Activated naive CD4-positive, alpha-beta T cell treated with anti-CD3 and anti-CD28 coated beads, Interleukin-2, amount 50 U/mL, for 72 hours (primary cell): ENCODE measurements at places on chromosomes 6 and 20.

- DNase-seq: no peak
These were observed 47.8 kb downstream of the SHLD1 start for GRCh38 chr20:5797843-5798462.

- peak; percentile 45 for DNase-seq
These were observed 185.1 kb downstream of the CLIC5 start for GRCh38 chr6:45830441-45831139.

- no peak for DNase-seq
These were observed 661 bp downstream of the FNDC11 start for GRCh38 chr20:63554361-63555278.

- DNase-seq: no peak
These were observed 100.7 kb upstream of the SULF2 start for GRCh38 chr20:47885909-47886453.
